Activated T-cell treated with anti-CD3 and anti-CD28 coated beads, Interleukin-2, amount 50 U/mL, for 24 hours (primary cell): ENCODE measurements at places on chromosomes 7 and 10.

- no peaks in the 10 kb centered on the region for H3K27me3 ChIP-seq
- peak overlapping the region; percentile 93 for H3K4me3 ChIP-seq
- DNase-seq = no peak
Measured at GRCh38 chr7:27739301-27739908, 557 bp upstream of the TAX1BP1 start.

- peak overlapping the region; percentile 29 for H3K4me3 ChIP-seq
- peaks cover 52% of the 10 kb centered on the region for H3K36me3 ChIP-seq
- DNase-seq = no peak
Measured at GRCh38 chr7:157347217-157347904, 10.6 kb downstream of the DNAJB6 start.

DNA sequence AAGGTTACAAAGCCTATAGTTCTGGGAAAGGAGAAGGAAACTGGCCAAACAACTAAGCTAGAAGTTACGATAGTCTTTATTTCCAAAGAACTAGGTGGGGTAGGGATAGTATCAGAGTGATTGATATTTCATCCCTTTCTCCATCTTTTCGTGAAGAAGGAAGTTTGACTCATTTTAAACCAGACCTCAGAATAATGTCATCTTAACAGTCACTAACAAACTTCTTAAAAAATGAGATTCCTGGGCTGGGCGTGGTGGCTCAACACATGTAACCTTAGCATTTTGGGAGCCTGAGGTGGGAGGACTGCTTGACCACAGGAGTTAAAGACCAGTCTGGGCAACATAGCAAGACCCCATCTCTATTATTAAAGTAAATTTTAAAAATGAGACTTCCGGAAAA lies 69.4 kb downstream of the ARL4A start:
- no peak overlapping the region for H3K4me3 ChIP-seq
- H3K4me1 ChIP-seq = no peaks in the 10 kb centered on the region
- H3K27ac ChIP-seq = no peak overlapping the region

GRCh38 chr7:121163699-121164098 lies 165.1 kb upstream of the WNT16 start:
- no peaks in the 10 kb centered on the region for H3K36me3 ChIP-seq
- peaks cover 6% of the 10 kb centered on the region for H3K27me3 ChIP-seq
- no peaks in the 10 kb centered on the region for H3K4me1 ChIP-seq

- H3K27me3 ChIP-seq = no peaks in the 10 kb centered on the region
- H3K4me1 ChIP-seq = no peaks in the 10 kb centered on the region
- no peak overlapping the region for H3K4me3 ChIP-seq
- no peak for DNase-seq
Measured at GRCh38 chr10:132707776-132708171, 78.2 kb downstream of the NKX6-2 start.

DNA sequence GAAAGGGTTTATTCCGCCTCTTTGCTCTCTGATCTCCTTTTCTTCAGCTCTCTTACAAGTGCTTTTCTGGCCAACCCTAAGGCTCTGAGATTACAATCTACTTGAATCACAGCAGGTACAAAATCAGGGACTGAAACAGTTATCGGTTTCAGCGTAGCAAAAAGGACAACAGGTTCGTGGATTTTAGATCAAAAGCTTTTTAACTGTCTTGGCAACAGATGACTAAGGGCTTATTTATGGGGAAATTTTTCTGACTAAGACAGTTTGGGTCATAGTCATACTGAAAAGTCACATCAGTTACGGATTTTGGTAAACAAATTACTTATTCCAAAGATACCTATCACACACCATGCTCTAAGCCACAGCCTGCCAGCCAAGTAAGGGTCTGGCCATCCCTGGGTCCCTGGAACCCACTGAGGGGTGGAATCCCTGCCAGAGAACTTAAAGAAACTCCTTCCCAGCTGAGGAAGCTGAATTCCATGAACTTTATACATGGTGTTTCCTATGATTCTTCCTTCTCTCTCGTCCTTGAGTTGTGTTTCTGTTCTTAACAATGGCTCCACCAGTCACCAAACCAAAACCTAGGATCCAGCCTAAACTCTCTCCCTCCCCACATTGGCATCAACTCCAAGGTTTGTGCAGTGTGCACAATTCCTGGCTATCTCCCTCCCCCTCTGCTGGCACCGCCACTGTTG lies 169.3 kb downstream of the FAM107B start:
- H3K4me3 ChIP-seq = peak overlapping the region; percentile 84
- H3K36me3 ChIP-seq = peaks cover 27% of the 10 kb centered on the region
- H3K27ac ChIP-seq = peak overlapping the region; percentile 96
- H3K4me1 ChIP-seq = peaks cover 71% of the 10 kb centered on the region
- DNase-seq = no peak

GRCh38 chr7:133114519-133114918 lies 32.6 kb upstream of the CHCHD3 start:
- no peaks in the 10 kb centered on the region for H3K36me3 ChIP-seq
- no peak overlapping the region for H3K27ac ChIP-seq
- no peak overlapping the region for H3K4me3 ChIP-seq
- H3K27me3 ChIP-seq = peaks cover 24% of the 10 kb centered on the region
- H3K4me1 ChIP-seq = peaks cover 4% of the 10 kb centered on the region
